DMS79 treated with DMSO at 0.1 percent for 48 hours (cell line): ENCODE measurements at places on chromosomes 6 and 20.

DNA sequence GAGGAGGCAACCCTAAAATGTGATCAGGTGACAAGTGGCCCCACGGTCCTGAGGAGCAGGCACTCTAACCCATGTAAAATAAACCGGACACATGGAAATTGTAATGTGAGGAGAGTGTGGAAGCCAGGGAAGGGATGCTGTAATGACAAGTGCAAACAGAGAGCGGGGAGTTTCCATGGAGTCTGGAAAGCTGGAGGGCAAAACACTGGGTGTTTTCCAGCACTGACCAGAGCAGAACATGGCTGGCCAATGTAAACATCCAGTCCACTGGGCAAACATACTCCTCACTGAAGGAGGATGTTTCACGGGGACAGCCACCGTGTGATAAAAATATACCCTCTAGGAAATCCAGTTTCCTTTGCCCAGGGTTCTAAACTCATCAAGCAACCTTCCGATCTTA is 219.0 kb upstream of the JARID2 start:
- DNase-seq: no peak

- DNase-seq: no peak
These were observed 83.1 kb downstream of the MYLK4 start for GRCh38 chr6:2667617-2668016.

- no peak for DNase-seq
These were observed 332.5 kb downstream of the CD83 start for GRCh38 chr6:14450133-14450504.

GRCh38 chr6:140766999-140767398 is 1365.7 kb upstream of the GJE1 start:
- no peak for DNase-seq

DNA sequence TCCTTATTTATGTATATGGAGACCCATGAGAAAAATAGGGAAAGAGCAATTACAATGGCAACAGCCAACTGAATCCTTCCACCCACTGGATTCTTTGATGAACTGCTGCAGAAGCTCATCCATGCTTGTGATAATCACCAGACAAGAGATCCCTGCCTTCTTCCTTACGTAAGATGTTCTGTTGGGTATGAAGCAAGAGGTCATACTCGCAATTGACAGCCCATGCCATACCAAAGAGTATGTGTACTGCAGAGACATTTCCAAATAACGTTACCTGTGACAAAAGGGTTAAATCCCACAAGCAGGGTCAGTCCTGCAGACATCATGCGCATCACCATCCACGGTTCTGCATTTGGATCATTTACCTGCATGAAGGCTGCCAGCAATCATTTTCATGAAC is 27.8 kb downstream of the ELOVL5 start:
- no peak for DNase-seq

DNA sequence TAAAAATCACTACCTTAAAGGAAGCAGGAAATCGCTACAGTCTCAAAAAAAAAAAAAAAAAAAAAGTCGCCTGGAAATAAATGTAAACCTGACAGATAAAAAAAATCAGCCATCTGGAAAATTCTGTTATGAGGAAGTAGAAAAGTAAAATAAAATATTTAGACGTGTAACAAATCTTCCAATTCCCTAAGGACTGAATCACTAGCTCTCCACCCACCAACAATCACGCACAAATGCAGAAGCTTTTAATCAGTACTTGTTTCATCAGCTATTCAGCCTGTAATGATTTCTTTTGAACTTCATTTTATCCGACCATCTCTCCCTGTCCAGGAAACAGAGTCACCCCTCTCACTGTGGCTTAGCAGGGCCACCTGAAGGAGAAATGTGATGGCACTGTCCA is 59.0 kb downstream of the SLC23A2 start:
- DNase-seq: no peak

DNA sequence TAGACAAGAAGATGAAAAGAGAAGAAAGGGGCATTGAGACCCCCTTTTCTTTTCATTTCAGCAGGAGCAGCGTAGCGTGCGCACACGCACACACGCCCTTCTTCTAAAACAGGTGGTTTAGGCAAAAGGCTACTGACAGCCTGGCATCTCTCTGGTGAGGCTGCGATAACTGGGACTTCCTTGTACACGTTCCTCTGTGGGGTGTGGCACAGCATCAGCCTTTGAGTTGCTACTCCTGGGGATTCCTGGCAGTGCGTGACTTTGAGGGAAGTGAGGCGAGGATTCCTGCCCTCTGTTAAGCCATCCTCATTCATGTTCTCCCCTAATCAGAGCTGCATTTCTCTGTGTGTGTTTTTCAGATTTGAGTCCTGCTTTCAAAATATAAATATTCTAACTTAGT is 94.7 kb downstream of the TMEM170B start:
- DNase-seq: no peak

GRCh38 chr20:47791084-47791599 is 5.9 kb upstream of the SULF2 start:
- no peak for DNase-seq

GRCh38 chr6:148431413-148431812 is 88.8 kb downstream of the SASH1 start:
- DNase-seq: no peak

DNA sequence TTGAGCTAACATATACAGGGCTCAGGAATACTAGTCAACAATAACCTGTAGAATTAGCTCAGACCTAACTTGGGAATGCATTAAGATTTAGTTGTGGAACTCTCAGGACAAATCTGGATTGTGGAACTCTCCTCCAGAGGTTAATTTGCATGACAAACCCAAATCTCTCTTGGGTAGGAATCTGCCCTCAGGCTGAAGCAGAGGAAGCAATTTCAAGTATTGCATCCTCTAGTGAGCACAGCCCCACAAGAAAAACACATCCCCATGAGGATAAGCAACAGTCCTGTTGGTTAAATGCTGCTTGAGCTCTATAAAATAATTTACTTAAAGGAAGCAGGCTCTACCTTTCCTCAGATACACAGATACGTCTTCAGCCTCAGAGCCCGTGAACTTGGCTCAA is 170.9 kb upstream of the STXBP5 start:
- DNase-seq: no peak

DNA sequence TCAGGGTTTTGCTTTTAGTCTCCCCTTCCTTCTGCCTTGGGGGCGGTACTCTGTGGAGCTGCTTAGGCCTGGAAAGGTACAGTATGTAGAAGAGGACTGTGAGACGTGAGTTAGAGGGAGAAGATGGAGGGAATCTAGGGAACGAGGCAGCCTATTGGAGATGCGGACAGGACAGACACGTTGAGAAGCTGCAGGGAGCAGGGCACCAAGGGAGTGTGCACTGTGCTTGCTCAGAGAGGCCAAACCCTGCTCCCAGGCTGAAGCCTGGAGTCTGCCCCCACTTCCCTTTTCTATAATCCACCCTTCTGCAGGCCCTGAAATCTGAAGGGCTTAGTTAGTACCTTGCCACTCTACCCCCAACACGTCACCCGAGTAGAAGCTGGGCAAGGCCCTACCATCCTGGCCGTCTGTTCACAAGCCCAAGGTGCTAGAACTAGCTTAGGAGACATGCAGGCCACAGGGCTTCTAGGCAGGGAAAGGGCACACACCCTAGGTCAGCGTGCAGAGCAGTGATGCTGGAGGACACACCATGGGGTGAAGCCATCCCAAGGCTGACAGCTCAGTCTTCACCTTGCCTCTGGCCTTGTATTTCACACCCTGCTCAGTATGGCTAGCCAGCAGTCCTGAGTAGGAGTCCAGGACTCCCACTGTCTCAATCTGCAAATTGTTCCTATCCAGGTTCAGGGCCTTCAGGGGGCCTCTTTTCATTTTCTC is 6.9 kb downstream of the TP53INP2 start:
- no peak for DNase-seq

DNA sequence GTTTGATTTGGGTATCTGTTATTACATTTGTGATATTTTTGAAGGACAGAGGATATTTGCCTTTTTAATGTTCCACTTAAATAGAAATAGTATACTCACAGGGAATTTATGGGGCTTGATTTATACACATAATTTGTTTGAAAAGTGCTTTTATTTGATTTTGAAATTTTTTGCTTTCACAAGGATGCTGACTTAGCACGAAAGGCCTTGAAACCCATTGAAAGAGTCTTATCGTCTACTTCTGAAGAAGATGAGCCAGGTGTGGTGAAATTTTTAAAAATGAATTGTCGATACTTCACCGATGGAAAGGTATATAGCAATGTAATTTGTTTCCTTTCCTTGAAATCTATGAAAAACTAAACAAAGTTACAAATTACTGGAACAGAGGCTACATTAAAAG is 74.3 kb upstream of the HINT3 start:
- DNase-seq: no peak

DNA sequence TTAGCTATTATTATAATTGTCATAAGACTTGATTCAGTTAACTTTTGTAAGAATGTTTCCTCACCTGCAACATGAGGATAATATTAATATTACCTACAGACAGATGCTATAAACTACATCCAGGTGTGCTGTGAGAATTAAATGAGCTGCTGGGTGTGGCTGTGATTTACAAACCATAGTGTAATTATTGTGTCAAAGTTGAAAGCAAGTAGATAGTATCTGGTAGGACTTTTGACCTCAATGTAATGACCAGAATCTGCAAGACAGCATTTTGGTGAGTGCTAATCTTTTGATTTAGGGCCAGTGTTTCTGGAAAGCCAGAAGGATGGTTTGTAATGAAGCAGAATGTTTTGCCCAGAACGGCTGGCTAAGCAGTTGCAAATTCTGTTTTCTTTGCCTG is 162.5 kb downstream of the TRMT11 start:
- DNase-seq: no peak

- DNase-seq: no peak
These were observed 54.1 kb downstream of the RBM38 start for GRCh38 chr20:57445298-57445697.

GRCh38 chr6:103672169-103672568 is 1187.5 kb downstream of the HACE1 start:
- DNase-seq: no peak

DNA sequence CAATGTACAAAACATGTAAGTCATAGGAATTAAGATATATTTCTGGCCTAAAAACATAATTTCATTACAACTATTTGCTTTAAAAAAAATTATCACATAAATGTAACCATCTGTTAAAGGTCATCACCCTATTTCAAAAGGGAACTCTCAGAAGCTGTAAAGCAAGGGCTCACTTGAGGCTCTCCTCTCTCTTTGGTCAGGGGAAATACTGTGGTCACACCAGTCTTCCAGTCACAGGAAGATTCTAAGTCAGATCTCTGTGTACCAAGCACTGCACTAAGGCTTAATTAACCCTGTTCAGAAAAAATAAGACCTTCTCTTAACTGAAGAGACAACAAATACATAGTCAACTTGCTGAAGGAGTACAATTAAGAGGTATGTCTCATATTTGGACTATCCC is 75.6 kb downstream of the MMS22L start:
- no peak for DNase-seq

DNA sequence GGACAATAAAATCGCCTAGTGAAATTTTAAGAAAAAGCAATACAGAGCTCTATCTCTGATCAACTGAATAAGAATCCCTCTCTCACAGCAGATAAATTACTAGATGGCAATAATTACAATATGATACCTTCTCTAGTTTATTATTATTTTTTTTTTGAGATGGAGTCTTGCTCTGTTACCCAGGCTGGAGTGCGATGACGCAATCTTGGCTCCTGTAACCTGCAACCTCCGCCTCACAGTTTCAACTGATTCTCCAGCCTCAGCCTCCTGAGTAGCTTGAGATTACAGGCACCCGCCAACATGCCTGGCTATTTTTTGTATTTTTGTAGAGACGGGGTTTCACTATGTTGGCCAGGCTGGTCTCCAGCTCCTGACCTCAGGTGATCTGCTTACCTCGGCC is 129.3 kb upstream of the PTCHD4 start:
- DNase-seq: no peak

GRCh38 chr6:85129881-85130280 is 320.0 kb upstream of the NT5E start:
- DNase-seq: no peak

GRCh38 chr6:42555477-42556457 is 8.1 kb upstream of the UBR2 start:
- no peak for DNase-seq

DNA sequence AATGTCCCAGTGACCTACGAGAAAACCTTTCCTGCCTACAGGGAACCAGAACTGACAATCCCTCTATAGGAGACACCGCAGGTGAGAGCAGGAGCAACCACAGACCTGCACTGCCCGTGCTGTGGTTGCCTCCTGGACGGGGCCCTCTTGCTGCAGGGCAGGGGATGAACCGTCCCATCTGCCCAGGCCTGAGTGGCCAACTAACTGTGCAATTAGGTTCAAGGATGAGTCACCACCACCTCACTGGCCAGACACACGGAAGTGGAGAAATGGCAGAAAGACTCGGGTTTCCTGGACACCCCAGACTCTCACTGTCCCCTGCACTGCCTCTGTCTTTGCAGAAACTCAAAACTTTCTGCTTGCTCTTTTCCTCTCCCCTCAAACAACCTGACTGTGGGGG is 13.8 kb upstream of the HLA-G start:
- no peak for DNase-seq

- DNase-seq: peak; percentile 29
These were observed 27.3 kb upstream of the SHLD1 start for GRCh38 chr20:5722927-5723326.

DNA sequence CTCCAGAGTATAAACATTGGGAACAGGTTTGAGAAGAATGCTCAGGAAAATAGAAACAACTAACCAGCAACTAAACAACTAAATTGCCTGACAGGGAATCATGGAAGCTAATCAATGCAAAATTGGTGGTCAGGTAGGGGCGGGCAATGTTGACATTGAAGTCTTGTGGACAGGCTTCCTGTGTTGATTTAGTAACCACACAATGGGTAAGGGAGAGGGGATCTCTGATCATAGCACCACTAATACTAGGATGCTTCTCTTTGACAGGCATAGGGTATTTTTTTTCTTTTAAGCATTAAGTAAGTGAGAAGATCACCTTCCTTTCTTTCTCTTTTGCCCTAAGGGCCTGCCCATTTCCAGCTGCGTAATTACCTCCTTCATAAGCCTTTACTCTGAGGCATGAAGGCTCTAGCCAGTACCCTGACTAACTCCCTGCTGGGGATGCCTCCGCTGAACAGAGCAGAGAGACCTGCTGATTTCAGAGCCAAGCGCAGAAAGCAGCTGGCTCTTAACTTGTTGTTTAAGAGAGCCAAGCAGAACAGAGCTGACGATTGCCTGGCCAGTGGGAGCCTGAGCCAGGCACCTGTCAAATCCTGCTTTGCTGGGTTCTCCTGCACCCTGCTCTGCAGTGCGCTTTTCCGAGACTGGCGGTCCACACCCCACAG is 118.7 kb downstream of the BMP2 start:
- DNase-seq: peak; percentile 44

DNA sequence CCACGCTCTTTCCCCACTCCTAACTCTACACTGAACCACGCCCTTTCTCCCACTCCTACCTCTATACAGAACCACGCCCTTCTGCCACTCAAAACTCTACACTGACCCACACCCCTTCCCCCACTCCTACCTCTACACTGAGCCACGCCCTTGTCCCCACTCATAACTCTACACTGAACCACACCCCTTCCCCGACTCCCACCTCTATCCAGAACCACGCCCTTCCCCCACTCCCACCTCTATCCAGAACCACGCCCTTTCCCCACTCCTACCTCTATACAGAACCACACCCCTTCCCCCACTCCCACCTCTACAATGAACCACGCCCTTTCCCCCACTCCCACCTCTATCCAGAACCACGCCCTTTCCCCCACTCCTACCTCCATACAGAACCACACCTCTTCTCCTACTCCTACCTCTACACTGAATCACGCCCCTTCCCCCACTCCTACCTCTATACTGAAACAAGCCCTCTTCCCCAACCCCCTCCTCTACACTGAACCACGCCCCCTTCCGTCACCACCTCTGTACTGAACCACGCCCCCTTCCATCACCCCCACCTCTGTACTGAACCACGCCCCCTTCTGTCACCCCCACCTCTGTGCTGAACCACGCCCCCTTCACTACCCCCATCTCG is 10.1 kb downstream of the PXMP4 start:
- DNase-seq: no peak
